ENCODE measurements at places on chromosomes 6 and 20. TPM values are rescaled to one million over a fixed set of nuclear protein-coding genes. Genes with fewer than 3 reads are reported as not detected.

DNA sequence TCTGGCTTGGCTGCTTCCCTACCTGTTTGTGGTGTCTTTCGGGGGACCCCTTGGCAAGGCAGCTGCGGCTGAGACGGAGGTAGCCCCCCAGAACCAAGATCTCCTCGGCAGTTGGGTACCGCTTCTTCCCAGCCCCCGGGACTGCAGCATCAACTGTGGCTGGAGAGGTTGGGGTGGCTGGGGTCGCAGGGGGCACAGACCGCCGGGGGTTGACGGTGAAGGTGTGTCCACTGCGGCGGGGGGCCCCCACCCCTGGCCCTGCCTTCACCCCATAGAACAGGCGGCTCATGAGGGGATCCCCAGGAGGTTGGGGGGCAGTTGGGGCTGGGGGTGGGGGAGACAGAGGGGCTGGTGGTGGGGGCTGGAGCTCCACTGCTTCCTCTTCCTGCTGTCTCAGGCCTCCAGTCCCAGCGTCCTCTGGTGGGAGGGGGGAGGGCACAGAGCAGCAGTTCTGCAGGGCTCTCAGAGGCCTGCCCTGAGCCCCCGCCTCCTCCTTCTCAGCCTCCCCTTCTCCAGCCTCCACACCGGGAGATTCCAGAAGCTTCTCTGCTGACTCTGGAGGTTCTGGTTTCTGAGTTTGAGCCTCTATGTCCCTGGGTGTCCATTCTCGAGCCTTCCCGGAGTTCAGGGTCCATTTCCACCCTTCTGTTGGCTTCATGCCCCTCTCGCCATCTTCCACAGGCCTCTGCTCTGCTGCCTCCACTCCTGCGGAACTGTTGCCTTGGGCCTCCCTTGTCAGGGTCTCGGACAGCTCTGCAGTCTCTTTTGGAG is 1.9 kb downstream of the PPP1R18 start:
- DNase-seq: peak; percentile 88

DNA sequence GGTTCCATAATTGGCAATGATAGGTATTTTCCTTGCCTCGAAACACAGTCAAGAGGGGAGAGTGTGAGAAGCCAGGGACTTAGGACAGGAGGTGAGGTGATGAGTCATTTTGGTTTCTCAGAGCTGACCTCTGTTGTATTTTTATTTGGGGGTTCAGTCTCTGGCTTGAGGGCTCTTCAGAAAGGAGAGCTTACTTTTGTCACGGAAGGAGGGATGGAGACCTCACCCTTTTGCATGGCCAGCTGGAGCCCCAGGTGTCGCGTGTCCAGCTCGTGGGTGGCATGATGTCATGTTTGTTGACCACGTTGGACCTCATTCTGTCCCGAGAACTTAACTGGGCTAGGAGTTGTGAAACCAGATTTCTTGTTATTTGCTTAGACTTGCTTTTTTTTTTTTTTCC is 293.9 kb downstream of the QKI start:
- no peak for DNase-seq

DNA sequence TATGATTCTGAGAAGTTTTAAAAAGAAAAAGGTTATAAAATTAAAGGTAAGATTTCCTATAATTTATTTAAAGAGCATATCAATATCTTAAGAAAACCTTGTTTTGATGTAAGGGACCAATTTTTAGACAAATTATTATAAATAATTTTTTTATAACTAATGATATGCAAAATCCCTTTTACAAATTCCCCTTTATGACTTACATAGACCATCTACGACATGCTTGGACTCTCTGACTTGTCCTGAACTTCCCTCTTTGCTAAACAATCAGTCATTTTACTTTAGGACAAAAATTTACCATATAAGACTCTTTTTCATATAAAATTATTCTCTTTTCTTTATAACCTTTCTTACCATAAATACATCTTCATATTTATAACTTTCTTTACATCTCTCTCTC is 15.3 kb upstream of the ANGPT4 start:
- DNase-seq: no peak

FAM83C gene
- not detected for total RNA-seq

HMGCLL1 gene
- total RNA-seq: 0.14 TPM

DNA sequence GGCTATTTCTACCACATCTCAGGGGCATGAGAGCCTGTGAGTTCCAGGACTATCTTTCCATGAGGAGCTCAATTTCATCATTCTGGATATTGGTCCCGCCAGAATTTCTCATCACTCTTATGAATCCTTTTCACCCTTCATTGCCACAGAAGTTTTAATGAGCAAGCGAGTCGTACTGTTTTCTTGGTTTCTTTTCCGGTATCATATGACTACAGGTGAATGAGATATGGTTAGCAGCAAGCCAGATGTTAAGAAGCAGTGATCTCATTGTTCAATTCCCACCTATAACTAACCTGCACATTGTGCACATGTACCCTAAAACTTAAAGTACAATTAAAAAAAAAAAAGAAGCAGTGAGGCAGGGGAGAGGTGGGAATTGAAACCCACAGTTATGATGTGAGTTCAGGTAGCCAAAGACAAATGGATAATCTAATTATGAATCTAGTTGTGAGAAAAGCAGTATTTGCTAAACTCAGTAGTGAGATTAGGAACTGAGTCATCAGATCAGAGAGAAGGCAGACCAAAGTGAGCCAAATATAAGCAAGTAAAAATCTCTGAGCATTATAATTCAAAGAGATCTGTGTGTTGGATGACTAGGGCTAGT is 78.0 kb upstream of the ELOVL5 start:
- no peak for DNase-seq

- no peak for DNase-seq
These were observed 118.8 kb downstream of the MAP3K7 start for GRCh38 chr6:90468080-90468479.

GRCh38 chr6:52570291-52570700 is 6.6 kb downstream of the TRAM2 start:
- DNase-seq: no peak

SLC25A27 gene
- 14.0 TPM for total RNA-seq

- DNase-seq: no peak
These were observed 169.9 kb upstream of the HDDC2 start for GRCh38 chr6:125471667-125472066.

- DNase-seq: no peak
These were observed 320.4 kb downstream of the LAMA2 start for GRCh38 chr6:129203190-129203900.

GRCh38 chr6:37547564-37548061 is 47.9 kb upstream of the CCDC167 start:
- DNase-seq: no peak

All from posterior vena cava (tissue), 2 donors.